ENCODE measurements at places on chromosomes 13 and 19.

DNA sequence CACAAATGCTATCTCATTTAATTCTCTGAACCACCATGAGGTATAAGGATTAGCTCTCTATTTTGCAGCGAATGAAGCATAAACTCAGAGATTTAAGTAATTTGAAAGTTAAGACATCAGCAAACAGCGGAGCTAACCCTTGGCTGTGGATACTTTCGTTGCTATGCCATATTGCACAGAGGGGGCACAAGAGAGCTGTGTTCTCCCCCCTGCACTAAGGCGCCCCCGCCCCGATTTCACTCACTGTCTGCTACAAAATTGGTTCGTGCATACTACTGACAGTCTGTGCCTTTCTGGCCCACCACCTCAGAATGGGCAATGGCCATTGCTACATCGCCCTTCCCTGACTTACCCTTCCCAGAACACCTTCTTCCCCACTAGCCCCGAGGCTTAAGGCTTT lies 105.7 kb upstream of the OBI1 start:
- DNase-seq, result no peak

DNA sequence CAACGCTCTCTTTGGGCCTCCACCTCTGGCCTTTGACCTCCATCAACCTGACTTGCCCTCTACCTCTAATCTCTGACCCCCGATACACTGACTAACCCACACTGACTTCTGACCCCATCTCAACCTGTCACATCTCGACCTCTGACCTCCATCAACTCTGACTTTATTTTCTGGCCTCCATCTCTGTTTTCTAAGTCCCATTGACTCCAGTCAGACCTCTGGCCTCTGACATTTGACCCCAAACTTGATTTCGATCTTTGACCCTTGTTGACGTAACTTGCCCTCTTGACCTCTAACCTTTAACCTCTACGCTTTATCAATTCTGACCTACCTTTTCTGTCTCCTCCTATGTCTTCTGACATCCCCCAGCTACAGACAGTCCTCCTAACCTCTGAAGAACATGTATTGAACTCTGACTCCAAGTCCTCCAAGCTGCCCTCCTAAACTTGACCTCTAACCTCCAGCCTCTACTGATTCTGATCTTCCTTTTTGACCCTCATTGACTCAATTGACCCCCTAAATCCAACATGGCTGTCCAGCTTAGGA lies 780 bp downstream of the ACP4 start:
- no peak for DNase-seq

DNA sequence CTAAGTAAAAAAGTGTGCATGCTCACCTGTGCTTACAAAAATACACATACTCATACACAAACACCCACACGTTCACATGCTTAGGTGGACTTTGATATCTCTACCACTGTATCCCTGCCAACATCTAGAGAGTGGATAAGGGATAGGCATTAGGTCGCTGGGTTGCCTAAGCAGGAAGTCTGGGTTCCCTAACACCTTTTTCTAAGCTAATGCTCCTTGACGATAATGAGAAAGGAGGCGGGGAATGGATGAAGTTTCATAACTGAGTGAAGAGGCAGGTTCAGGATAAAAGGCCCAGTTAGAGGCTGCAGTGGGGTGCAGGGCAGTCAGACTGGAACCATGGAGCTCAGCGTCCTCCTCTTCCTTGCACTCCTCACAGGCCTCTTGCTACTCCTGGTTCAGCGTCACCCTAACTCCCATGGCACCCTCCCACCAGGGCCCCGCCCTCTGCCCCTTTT lies 41.9 kb upstream of the CYP2A7 start:
- DNase-seq, result no peak

DNA sequence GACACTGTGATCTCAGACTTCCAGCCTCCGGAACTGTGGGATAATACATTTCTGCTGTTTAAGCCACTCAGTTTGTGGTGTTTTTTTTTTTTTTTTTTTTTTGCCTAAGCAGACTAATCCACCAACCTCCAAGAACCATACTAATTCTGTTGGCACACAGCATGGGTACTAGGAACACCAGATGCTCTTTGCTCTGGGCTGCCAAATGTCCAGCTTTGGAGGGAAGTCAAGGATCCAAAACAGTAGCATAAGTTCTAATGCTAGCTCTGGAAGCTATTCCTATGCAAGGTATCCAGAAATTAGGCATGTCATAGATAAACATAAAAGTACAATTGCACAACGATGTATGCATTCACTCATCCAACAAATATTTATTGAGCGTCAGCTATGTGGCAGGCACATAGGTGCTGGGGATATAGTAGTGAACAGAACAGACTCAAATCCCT lies 64.5 kb upstream of the WDFY2 start:
- no peak for DNase-seq

DNA sequence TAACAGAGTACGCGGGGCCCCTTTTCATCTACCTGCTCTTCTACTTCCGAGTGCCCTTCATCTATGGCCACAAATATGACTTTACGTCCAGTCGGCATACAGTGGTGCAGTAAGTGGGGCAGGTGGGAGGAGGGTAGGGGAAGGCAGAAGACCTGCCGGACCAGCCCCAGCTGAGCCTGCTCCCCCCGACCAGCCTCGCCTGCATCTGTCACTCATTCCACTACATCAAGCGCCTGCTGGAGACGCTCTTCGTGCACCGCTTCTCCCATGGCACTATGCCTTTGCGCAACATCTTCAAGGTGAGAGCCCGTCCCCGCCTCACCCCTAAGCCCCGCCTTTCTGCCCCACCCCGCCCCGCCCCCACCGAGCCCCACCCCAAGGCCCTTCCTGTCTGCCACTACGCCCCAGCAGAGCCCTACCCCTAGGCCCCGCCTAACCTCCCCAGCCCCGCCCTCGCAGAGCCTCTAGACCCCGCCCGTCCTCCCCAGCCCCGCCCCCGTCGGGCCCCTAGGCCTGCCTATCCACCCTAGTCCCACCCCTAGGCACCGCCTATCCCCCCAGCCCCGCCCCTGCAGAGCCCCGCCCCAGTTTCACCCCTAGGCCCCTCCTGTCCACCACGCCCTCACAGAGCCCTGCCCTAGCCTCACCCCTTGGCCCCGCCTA lies 7.7 kb downstream of the NDUFB7 start:
- peak; percentile 69 for DNase-seq

DNA sequence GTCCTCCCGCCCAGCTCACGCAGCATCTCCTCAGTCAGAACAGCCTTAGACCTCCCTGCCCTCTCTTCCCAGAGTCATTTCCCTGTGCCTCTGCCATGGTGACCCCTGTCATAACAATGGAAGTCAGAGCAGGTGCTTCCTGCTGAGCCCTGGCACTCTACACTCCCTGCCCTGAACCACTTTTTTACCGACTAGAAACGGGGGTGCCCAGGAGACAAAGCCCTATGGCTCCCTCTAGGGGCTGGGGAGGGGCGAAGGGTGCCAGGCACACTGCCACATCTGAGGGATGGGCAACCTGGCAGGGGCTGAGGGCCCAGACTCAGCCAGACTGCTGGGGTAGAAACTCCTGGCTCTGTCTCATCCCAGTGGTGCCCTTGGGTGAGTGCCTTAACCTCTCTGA lies 16.4 kb downstream of the ZNF574 start:
- DNase-seq, result peak; percentile 19

DNA sequence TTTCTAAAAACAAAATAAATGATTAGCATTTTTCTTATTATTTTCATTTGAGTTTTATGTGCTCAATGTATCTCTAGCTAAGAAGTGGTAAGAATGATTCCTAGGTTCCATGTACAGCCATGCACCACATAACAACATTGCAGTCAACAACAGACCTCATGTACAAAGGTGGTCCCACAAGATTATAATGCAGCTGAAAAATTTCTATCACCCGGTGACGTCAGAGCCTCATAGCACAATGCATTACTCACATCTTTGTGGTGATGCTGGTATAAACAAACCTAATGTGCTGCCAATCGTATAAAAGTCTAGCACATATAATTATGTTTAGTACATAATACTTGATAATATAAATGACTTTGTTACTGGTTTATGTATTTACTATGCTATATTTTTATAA lies 120.5 kb downstream of the SLC7A1 start:
- no peak for DNase-seq
